Stimulated activated CD4-positive, alpha-beta T cell treated with anti-CD3 and anti-CD28 coated beads, Interleukin-12 subunit alpha, Interleukin-12 subunit beta, amount 100 ng/mL, for 4 hours (primary cell): ENCODE measurements at places on chromosomes 16 and 17.

DNA sequence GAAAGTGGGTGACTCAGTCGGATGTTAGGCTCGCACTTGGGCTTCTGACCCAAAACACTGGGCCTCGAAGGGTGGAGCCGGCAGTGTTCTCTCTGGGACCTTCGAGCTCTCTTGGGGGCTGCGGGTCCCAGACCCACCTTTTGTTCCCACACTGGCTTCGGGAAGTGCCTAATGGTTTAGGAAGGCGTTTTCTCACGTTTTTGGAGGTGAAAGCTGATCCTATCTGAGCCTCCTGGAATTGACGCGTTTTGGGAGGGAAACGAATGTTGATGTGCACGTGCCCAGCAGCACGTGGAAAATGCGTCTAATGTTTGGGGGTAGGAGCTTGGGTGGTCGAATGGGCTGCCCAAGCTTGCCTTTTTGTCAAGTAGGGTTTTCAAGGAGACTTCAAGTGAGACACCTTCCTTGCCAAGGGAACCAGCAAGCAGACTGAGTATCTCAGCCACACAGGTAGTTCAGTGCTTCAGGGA is 666 bp downstream of the HGS start:
- no peak for DNase-seq

- DNase-seq: no peak
Observed at GRCh38 chr16:51508490-51509212, 357.6 kb upstream of the SALL1 start.

- no peak for DNase-seq
Observed at GRCh38 chr17:59366773-59367656, 35.6 kb downstream of the YPEL2 start.

GRCh38 chr16:14354561-14355351 is 275.3 kb downstream of the PARN start:
- peak; percentile 14 for DNase-seq

DNA sequence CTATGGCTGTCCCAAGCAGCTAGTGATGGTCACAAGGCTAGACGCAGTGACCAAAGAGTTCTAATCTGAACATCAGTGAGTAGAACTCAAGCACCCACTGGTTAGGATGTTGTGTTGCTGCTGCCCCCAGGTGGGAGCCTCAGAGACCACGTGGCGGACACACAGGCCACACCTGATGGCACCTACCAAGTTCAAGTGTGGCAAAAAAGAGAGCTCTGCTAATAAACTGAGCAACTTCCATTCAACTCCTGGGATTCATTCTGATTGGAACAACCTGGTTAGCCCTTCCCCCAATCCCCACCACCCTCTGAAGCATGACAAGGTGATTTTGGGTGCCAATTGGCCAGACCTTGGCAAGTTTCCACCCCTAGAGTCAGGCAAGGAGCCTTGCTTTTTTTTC is 3.5 kb upstream of the LCMT1 start:
- peak; percentile 17 for DNase-seq

- DNase-seq: no peak
Observed at GRCh38 chr17:82570277-82570676, 50.7 kb downstream of the FOXK2 start.

DNA sequence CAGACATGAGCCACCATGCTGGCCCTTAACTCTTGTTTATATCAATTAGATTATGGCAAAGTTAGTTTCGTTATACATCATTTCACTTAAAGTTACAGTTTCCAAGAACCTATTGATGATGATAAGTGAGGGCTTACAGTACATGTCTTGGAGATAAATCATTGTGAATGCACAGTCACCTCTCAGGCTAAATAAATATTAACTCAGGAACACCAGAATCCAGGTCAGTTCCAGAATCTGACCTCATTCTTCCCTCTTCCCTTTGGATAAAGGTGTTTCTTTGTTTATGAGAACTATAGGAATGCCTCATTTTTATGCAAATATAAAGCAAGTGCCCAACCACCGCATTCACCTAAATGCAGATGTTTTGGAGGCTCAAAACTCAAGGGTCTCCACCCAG is 48.4 kb upstream of the CRYM start:
- DNase-seq: no peak

DNA sequence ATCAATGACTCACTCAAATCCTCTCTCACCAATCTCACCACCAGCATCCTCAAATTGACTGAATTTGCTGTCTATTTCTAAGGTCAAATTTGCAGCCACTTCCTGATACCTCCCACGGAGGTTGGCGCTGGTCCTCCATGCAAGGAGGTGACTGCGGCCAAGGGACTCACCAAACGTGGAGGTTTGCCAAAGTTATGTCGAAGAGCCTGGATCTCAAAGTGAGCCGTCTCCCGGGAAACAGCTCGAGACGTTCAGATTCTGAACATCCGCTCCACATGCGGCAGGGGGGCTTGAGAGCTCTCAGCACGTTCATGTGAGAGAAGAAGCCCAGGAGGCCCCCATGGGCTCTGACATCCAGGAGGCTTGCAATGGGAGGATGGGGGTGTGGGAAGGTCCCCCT is 22.6 kb downstream of the LGALS3BP start:
- DNase-seq: no peak

GRCh38 chr17:6573982-6574686 is 17.8 kb upstream of the PITPNM3 start:
- no peak for DNase-seq

DNA sequence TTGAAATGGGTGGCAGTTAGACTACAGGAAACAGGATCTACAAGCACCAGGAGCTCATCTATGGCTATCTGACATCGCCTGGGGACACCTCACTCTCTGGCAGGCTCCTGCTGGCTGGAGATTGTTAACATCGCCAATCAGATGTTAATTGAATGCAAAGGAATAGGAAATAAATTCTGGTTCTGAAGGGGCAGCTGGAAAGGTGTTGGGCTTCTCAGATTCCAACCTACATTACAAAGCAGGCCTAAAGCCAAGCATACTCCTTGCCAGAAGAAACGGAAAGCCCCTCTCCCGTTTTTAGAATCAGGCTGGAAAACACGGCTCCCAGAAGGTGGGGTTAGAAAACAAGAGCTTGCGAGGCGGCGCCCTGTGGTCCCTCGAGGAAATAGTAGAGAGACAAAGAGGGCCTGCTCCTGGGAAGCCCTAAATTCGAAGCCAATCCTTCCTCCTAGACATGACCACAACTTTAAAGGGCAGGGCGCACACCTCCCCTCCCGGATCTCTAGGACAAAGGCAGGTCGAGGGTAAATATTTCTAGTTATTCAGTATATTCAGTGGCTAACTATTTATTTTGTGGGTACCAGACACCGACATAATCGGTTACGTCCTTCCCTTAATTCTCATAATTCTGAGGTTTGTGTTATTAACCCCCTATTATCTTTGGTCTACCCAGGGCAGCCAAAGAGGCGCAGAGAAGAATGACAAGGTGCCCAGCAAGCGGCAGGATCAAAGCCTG is 763 bp upstream of the TOM1L1 start:
- no peak for DNase-seq

- DNase-seq: no peak
Observed at GRCh38 chr16:86209202-86209601, 301.1 kb upstream of the FOXF1 start.

GRCh38 chr16:27704252-27704651 is 154.3 kb downstream of the KATNIP start:
- no peak for DNase-seq

- no peak for DNase-seq
Observed at GRCh38 chr16:57734308-57734924, 1.2 kb upstream of the KATNB1 start.

DNA sequence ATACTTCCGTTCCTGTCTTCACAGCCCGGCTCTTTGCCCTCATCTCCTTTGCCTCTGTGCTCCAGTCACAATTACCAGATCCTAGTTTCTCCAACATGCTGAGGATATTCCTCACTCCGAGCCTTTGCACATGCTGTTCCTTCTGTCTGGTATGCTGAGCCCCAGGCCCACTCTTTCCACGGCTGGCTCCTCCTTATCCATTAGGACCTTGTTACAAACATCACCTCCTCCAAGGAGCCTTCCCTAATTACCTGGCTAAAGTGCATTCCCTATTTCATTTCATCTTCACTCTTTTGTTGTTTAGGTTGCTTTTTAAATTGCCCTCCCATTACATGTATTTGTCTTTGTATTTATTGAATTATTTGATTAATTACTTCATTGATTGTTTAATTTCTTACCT is 14.9 kb upstream of the ADGRG1 start:
- DNase-seq: no peak

GRCh38 chr16:86979061-86979460 is 338.1 kb downstream of the C16orf95 start:
- no peak for DNase-seq

GRCh38 chr17:1491443-1492248 is 840 bp downstream of the MYO1C start:
- peak; percentile 42 for DNase-seq

DNA sequence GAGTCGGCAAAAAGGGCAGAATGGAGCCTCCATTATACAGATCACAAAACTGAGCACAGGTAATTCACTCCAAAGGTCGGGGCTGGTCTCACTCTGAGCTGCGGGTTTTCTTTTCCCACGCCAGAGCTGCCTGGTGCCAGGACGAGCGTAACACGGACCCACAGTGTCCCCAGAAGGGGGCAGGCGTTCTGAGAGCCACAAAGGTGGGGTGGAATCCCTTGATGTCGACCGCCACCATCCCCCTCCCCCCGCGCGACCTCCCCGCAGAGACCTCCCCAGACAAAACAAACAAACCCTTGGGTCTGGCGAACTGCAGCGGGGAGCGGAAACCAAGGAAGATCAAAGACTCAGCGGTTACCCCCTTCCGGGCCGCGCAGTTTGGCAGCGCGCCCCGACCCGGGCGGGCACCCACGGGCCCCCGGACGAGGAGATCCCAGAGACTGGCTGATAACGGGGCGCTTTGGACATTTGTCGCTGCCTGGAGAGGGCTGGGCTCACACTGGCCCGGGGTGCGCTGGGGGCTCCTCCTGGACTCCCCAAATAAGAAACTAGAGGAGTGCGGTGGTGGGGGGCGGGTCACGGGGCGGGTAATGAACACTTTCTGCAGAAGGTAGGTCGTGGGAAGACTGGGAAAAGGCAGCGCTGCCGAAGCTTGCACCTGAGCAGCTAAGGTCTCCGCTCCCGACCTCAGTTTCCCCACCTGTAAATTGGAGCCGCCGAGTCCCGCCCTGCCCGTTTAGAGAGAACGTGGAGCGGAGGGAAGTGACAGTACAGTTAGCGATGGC is 664 bp upstream of the NKD1 start:
- peak; percentile 41 for DNase-seq

GRCh38 chr16:25996052-25996451 is 304.3 kb downstream of the HS3ST4 start:
- no peak for DNase-seq

- no peak for DNase-seq
Observed at GRCh38 chr16:66186251-66186785, 180.2 kb upstream of the CDH5 start.

DNA sequence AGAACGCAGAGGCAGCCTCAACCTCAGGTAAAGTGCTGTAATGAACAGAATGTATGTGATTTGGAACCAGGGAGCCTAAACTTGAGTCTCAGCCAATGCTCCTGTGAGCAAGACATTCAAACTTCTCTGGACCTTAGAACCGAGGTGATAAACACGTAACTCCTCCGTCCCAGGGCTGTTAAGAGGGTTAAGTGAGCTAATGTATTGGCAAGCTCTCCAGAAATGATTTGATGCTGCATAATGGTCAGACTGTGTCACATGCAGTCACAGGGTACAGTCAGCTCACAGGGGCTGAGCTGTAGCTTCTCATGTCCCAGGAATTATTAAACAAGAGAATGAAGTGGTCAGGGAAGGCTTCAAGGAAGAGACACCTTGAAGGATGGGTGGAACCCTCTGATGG is 10.0 kb upstream of the SLC4A1 start:
- no peak for DNase-seq
